ENCODE measurements at places on chromosomes 2 and 18.
A peak's percentile ranks its signal among the peaks of the same experiment; 100 is the strongest.

- DNase-seq = no peak
Observed at GRCh38 chr2:46353509-46353908, 56.3 kb downstream of the EPAS1 start.

GRCh38 chr2:49296107-49296867 is 142.0 kb upstream of the FSHR start:
- no peak for DNase-seq

GRCh38 chr2:39156846-39157245 is 36.0 kb upstream of the SOS1 start:
- DNase-seq = no peak

GRCh38 chr2:102772659-102773058 is 10.8 kb downstream of the TMEM182 start:
- DNase-seq = no peak

- no peak for DNase-seq
Observed at GRCh38 chr2:101985101-101985792, 6.5 kb upstream of the IL1R2 start.

- DNase-seq = no peak
Observed at GRCh38 chr2:73707058-73707457, 30.1 kb downstream of the TPRKB start.

DNA sequence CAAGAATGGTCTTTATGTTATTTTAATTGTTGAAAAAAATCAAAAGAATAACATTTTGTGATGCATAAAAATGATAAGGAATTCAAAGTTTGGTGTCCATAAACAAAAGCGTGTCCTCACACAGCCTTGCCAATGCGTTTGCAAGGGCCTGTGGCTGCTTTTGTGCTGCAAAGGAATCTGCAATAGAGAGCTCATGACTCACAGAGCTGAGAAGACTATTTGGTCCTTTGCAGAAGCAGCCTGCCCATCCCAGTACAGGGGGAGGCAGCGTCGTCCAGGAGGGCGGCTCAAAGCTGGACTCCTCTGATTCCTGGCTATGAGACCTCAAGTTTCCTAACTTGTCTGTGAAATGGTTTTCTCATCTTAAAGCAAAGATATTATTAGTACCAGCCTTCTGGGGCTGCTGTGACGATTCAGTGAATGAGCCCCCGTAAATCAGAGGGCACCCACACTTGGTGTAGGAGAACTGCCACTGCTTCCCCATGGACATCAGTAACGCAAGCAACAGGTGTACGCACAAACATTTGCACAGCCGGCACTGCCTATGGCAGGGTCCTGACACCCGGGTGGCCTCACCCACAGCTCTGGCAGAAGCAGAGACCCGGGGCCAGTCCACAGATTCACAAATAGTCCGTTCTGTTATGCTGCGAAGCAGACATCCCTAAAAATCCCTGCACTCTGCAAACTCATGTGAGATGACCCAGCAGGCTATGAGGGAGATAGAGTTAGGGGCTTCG is 70.6 kb upstream of the ASAP2 start:
- DNase-seq = no peak

DNA sequence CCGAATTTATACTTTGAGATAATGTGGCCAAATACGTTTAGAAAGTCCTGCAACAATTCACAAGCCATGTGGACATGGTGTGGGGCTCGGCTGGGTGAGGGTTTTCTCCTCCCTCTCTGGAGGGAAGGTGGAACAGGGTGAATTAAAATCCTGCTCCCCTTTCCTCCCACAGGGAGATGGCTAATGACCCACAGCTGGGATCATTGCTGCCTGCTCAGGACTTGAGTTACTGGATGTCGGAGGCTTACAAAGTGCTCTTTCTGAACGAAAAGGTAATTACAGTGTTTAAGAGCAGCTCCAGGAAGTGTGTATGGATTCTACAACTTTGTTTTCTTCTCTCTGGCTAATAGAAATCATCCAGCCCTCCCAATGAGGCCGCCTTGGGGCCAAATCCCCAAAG is 97.9 kb upstream of the ALKAL2 start:
- DNase-seq = no peak

- DNase-seq = no peak
Observed at GRCh38 chr2:190339394-190339793, 4.0 kb upstream of the INPP1 start.

DNA sequence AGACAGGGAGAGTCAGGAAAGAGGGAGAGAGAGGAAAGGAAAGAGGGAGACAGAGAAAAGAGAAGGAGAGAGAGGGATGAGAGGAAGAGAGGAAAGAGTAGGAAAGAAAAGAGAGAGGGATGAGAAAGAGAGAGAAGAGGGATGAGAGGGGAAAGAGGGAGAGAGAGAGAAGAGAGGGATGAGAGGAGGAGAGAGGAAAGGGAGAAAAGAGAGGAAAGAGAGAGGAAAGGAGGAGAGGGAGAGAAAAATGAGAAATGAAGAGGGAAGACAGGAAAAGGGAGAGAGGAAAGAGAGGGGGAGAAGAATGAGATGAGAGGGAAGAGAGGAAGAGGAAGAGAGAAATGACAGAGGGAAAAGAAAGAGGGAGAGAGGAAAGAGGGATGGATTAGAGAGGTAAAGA is 207.0 kb upstream of the SKOR2 start:
- DNase-seq = no peak

DNA sequence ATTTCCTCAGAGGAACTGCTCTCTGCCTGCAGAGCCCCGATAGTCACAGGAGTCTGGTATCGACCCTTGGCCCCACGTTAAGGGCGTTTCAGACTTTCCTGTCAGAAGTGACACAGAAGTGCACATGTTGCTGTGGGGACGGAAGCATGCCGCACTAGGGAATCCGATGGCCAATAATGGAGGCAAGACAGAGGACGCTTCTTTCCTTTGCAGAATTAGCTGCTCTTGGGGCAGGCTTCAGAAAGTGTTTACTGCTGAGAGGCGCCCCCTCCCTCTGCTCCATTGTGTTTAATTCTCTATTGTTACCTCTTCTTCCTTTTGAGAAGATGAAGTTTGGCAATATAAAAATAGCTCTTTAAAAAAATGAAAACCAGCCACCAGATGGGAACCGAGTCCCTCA is 118.6 kb upstream of the EML6 start:
- no peak for DNase-seq

DNA sequence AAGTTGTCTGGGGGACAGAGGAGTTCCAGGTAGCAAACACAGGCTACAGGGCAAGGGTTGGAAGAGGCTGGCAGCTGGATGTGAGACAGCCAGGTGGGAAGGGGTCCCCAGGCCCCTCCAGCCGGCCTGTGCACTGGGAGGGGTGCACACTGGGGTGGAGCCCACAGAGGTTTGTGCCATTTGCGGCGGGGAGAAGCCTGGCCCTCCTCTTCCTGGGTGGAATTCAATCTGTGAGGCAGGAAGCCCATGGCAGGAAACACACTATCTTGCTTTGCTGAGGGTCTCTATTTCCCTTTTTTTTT is 63.3 kb downstream of the PXDN start:
- DNase-seq = no peak

GRCh38 chr2:59653164-59653563 is 900.3 kb downstream of the BCL11A start:
- no peak for DNase-seq

DNA sequence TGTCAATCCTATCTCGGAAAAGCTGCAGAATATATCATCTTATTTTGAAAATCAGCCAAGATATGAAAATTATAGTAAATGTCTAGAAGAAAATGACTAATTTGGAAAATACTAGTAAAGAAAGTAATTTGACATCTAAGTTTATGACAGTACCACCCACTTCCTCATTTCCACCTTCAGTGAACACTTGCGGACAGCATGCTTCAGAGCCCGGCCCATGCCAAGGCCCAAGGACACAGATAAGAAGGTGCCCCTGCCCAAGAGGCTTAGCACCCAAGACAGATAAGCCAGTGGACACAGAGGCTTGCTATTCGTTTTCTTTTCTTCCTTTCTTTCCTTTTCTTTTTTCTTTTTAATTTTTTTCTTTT is 4.8 kb upstream of the KCNG2 start:
- DNase-seq = no peak

- no peak for DNase-seq
Observed at GRCh38 chr2:138210487-138210886, 246.2 kb downstream of the HNMT start.

DNA sequence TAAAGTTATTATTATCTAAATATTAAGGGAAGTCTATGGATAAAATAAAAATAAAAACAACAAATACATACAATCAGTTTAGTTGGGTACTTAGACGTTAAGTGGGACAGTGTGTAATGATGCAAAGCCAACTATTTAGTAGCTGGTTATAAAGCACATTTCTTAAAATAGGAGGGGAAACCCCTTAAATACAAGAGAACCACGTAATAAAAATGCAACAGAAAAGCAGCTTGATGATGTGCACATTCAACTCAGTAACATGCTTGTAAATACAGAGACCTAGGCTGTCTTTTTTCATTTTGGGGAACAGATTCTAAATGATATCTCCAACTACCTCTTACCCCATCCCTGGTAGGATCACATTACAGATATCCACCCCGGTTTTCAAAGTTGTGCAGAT is 134.3 kb upstream of the AQP4 start:
- DNase-seq = no peak

DNA sequence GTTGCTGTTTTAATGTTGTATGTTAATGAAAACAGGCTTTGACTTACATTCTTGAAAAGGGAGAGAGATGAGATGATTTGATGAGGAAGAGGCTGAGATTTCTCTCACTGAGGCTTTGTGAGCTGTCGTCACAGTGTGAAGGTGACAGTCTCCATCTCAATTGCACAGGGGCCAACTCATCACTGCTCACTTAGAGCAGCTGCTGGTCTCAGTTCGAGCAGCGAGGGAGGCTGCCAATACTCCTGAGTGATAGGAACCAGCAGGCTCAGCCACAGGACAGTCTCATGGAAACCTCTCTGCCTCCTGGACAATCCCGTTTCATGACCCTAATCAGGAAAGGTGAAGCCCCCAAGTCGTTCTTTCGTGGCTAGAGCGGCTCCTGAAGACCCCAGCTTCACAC is 170.7 kb upstream of the SOX11 start:
- no peak for DNase-seq

DNA sequence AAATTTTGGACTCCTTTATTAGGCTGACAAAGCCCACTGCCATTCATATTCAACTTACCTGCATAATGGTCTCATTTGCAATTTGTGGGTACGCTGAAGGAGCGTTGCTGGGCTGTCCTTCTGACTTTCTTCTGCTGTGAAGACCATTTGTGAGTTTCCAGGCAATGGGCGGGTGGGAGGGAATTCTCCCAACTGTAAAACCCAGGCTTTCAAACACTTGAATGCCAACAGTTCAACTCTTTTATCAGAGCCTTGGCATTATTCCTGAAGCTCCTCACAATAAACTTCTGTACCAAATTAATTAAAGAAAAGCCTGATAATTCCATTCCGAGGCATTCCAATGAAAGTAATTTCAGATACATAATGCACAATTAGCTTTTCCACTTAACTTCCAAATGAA is 35.2 kb upstream of the GPR39 start:
- no peak for DNase-seq

DNA sequence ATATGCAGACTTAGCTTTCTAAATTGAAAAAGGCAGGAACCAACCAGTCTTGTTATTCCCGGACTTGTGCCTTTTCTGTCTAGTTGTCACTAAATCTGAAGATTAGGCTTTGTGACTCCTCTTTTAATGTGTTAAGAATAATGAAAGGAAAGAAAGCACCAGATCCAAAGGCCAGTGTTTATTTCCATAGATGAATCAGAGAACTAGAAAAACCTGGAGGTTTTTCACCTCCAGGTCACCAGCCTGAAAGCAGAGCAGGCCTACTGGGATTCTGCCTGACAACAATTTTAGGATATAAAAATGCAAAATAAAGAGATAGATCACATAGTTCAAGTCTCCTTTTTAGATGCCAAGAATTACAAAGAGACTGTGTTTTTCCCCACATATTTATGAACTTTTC is 160.4 kb downstream of the GULP1 start:
- DNase-seq = no peak

DNA sequence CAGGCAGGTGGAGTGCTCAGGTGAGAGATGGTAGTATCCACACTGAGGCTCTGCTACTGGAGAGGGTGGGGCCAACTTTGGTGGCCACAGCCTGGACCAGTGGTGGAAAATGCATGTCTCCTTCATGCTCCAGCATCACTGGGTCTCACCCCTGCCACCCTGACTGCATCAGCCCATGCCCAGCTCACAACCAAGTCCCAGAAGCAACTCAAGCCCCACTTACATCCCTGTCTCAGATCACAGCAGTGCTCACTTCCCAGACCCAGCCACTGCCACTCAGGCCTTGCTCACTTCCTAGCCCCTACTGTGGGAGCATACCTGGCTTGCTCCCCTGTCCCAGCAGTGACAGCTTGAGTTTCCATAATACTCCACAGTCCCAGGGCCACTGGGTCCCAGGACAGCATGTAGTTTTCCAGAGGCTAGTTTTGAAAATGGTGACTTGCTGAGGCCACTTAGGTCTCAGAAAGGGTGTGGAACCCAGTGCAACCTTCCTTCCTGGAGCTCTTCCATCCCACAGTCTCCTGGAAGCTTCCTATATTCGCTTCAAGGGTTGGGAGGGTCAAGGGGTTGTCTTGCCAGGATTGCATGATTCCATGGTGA is 58.8 kb downstream of the GPC1 start:
- no peak for DNase-seq

- no peak for DNase-seq
Observed at GRCh38 chr2:175929850-175930249, 72.2 kb downstream of the LNPK start.

GRCh38 chr2:177568390-177568789 is 175.8 kb downstream of the AGPS start:
- no peak for DNase-seq

DNA sequence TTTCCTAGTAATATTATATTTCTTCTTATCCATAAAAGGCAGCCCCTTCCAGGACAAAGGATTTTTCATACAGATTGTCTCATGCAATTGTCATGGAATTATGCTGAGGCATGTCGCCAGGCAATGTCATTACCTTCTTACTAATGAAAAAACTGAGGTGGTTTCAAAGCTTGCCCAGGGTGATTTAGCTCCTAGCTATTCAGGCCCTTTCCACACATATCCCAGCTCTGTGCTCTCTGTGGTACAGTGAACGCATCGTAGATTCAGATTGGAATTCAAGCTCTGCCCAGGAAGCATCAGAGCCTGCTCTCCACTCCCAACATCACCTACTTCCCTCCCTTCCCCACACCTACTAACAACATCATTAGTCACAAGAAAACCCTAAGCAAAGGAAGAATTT is 60.1 kb downstream of the ATP8B1 start:
- DNase-seq = peak; percentile 72

GRCh38 chr2:227079726-227080125 is 84.3 kb downstream of the COL4A4 start:
- no peak for DNase-seq

DNA sequence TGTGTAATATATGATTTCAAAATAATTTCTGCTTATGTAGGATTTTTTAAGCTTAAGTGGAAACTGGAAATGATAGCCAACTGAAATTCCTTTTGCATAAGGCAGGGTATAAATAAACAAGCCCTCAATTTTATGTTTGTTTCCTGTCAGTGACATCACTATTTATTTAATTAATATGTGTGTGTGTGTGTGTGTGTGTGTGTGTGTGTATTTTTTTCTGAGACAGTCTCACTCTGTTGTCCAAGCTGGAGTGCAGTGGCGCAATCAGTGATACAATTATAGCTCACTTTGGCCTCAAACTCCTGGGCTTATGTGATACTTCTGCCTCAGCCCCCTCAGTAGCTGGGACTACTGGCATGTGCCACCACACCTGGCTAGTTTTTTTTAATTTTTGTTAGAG is 29.3 kb upstream of the CYP20A1 start:
- DNase-seq = no peak

All from kidney epithelial cell (primary cell).